HCT116 (cell line): ENCODE measurements at places on chromosomes 6 and 20.
A peak's percentile ranks its signal among the peaks of the same experiment; 100 is the strongest.

- DNase-seq = no peak
Observed at GRCh38 chr6:48764286-48765044, 653.5 kb upstream of the PTCHD4 start.

DNA sequence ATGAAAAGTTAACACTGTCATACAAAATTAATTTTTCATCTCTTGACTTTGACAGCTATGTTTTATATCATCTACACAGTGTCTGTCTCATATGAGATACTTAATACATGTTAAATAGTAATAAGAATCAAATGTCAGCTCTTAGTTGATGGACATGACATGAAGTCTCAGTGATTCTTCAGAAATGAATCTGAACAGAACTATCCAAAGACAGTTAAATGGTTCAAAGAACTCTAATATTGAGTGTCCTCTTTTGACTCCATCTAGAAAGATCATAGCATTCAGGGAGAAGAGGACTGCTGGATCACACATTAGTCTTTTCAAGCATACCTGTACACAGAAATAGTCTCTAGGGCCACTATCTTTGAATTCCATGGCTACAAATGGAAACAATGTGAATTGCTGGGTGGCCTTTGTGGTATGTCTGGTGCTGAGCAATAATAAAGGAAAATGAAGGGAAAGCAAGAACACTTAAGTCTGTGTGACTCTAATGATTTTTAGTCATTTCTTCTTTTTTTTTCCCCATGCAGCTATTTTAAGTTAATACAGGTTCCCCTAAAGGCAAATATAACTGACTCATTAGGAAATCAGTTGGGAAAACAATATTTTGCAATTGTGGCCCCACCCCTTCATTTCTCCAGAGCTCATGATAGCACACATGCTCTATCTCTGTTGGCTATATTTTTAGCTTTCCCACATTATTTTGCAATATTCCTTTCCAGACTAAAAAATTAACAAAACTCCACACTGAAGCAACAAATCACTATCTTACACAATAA, 367.5 kb downstream of the GRIK2 start:
- no peak for DNase-seq

DNA sequence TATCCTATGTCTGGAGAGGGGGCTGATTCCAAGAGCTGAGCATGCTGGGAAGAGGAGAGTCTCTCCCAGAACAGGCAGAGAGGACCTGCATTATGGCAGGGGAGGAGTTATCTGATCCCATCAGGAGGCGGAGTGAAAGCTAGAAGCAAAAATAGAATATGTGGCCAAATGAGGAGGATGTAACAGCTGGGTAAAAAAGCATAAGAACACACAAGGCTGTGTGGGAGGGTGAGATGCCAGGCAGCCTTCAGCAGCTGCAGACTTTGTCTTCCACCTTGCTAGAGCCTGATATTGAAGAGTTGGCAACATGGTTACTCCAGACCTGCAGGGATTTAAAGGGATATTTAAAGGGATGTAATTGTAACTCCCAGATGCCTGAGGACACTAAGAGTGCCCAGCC, 167.1 kb downstream of the PTPRT start:
- no peak for DNase-seq

DNA sequence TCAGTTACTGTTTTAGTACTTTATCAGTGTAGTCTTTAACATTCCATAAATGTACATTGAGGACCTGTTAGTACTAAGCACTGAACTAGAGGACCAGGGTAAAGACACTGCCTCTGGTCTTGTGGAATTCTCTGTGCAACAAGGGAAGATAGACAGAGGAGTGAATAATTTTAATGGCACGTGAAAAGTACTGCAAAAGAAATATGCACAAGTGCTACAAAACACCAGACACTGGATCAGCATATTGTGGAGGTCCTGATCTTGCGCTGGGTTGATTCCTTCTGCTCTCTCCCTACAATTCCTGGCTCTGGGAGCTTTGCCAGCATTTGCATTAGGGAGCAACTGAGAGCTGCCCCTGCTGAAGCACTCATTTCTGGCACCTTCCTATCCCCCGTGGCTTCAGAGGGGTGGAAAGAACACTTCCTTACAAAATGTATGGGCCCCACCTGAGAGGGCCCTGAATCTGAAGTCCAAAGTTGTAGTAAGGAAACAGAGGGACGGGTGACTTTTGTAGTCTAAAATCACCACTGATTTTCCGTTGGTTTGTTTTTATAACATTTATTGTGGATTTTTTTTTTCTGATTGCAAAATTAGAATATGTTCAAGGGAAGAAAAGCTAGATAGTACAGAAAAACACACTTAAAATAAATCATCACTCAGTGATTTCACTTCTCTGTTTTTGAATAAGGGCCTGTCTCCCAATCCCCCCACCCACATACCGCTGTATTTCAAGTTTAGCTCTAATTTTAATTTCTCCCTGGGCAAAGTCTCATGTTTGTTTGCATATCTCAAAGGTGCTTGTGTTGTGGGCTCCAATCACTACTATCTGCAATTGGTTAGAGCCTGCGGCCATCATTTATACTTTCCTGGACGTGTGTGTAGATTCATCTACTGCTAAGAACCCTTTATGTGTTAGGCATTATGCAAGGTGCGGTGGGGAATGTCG, 4.9 kb downstream of the PKIG start:
- no peak for DNase-seq

DNA sequence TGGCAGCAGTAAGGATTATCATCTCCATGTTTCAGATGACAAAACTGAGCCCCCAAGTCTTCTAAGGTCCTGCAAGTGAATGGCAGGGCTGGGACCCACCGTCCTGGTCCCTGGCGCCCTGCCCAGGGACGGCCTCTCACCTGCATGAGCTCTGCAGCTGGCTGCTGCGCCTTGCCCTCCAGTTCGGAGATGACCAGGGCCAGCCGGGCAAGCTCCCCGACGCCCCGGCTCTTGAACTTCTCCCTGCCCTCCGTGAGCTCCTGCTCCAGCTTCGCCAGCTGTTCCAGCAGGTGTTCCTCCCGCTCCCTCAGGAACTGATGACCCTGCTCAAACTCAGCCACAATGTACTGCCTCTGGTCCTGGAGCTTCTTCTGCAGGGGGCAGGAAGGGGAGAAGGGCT, 16.8 kb downstream of the TRIM26 start:
- no peak for DNase-seq

GRCh38 chr6:1617466-1618310, 8.0 kb downstream of the FOXC1 start:
- no peak for DNase-seq

GRCh38 chr6:142008016-142008735, 124.5 kb upstream of the GJE1 start:
- DNase-seq = peak; percentile 33

- DNase-seq = no peak
Observed at GRCh38 chr6:158292016-158292415, 20.2 kb upstream of the TULP4 start.

DNA sequence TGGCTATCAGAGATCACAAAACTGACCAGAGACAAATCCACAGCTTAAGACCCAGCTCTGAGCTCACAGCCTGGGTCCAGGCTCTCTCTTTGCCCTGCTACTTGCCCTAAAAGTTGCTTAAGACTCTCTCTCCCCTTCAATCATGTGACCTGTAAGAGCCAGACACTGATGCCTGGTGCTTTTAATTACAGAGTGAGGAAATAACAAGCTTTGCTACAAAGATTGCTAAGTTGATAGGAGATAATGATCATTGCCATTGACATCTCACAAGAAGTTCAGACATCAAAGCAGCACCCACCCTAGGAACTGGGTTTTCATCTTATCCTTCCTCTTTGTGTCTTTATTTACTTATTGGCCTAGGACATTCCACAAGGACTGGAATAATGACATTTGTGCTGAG, 125.9 kb upstream of the CD93 start:
- no peak for DNase-seq

- DNase-seq = no peak
Observed at GRCh38 chr20:24277196-24277595, 192.2 kb upstream of the SYNDIG1 start.

DNA sequence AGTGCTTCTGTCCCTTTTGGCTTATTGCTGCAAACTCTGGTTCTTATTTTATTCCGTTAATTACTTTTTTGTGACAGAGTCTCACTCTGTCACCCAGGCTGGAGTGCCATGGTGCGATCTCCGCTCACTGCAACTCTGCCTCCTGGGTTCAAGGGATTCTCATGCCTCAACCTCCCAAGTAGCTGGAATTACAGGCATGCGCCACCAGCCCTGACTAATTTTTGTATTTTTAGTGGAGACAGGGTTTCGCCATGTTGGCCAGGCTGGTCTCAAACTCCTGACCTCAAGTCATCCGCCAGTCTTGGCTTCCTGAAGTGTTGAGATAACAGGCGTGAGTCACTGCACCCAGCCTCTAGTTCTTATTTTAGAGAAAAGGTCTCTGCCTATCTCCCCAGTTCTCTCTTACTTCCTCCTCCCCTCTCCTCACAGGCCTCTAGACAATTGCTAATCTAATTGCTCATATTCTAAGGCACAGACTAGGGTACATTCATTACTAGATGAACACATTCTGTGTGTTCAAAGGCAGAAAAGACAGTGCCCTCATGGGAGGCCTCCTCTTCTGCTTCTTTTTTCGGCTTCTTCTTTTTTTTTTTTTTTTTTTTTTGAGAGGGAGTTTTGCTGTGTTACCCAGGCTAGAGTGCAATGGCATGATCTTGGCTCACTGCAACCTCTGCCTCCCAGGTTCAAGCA, 27.0 kb downstream of the EDEM2 start:
- DNase-seq = no peak

DNA sequence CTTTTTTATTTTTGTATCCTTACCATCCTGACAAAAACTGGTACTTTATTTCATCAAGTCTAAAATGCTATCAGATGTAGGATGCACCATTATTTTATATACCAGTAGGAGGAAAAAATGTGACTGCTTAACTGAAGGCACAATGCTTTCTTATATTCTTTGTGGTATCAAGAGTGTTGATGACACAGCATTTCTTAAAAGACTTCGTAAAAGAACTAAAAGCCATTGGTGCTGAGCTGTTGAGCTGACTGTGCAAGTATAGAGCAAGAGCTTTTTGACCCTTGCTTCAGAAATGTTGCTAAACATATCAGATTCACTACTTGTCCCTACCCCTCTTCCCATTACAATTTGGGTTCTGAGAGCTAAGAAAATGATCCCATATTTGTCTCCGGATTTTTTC, 17.5 kb downstream of the SF3B5 start:
- no peak for DNase-seq

DNA sequence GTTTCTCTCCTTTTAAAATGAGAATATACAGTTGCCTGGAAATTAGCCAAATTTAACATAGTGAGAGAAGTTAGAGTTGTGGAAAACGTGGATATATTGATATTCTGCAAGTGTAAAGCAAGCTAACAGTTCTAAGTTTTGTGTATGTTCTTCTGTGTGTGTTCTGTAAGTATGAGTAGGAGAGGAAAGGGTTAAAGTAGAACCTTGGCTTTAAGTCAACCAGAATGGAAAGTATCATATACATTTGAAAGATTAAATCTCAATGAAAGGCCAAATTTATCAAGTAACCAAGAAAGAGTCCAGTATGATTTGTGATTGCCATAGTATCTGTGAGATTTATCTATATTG, 30.0 kb upstream of the BAG2 start:
- DNase-seq = no peak

GRCh38 chr6:56486681-56487080, 156.0 kb downstream of the DST start:
- DNase-seq = no peak

DNA sequence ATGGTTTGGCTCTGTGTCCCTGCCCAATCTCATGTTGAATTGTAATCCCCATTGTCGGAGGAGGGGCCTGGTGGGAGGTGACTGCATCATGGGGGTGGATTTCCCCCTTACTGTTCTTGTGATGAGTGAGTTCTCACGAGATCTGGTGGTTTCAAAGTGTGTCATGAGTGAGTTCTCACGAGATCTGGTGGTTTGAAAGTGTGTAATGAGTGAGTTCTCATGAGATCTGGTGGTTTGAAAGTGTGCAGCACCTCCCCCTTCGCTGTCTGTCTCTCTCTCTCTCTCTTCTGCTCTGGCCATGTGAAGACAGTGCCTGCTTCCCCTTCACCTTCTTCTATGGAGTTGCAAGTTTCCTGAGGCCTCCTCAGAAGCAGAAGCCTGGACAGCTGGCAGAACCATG, 87.6 kb downstream of the MYLK4 start:
- DNase-seq = no peak
